ENCODE measurements at places on chromosomes 3 and 15.

DNA sequence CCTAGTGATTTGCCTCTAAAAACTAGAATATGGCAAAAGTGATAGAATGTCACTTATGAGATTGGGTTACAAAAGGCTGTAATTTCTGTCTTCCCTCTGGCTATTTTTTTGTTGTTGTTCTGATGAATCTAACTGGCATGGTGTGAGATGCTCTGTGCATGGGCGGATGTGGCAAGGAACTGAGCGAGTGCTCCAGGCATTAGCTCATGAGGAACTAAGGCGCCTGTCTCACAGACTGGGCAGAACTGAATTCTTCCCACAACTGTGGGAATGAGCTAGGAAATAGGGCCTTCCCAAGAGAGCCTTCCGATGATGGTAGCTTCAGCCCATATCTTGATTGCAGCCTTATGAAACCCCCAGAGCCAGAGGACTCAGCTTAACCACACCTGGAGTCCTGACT, 222.5 kb downstream of the NR2F2 start:
- DNase-seq: no peak

DNA sequence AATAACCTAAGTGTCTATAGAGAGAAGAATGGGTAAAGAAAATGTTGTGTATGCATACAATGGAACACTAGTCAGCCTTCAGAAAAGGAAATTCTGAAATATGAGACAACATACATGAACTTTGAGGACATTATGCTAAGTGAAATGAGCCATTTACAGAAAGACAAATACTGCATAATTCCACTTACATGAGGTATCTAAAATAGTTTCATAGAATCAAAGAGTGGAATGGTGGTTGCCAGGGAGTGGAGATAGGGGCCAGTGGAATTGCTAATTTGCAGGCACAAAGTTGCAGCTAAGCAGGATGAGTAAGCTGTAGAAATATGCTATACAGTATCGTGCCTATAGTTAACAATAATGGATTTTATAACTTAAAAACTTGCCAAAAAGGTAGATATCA, 779.6 kb upstream of the ARPP21 start:
- no peak for DNase-seq

- DNase-seq: no peak
These were observed 54.0 kb downstream of the TIPARP start for GRCh38 chr3:156728267-156728985.

- peak; percentile 65 for DNase-seq
These were observed 76.7 kb downstream of the BOC start for GRCh38 chr3:113287803-113288648.

GRCh38 chr15:99719096-99719541, 14.1 kb downstream of the LYSMD4 start:
- DNase-seq: no peak

DNA sequence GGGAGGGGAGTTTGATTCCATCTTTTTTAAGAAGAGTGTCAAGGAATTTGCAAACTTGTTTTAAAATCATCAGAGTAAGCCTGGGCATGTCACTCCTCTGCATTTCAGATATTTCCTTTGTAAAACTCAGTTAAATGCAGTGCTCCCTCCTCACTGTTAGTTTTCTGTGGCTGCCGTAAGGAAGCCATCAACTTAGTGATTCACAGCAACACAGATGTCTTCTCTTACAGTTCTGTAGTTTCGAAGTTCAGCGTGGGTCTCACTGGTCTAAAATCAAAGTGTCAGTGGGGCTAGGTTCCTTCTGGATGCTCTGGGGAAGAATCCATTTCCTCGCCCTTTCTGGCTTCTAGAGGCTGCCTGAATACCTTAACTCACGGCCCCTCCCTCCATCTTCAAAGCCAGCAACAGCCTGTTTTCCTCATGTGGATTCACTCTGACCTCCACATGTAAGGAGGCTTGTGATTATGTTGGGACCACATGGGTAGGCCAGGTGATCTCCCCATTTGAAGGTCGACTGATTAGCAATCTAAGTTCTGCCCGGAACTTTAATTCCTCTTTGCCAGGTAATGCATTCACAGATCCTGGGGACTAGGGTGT, 12.4 kb downstream of the ISG20 start:
- DNase-seq: no peak

DNA sequence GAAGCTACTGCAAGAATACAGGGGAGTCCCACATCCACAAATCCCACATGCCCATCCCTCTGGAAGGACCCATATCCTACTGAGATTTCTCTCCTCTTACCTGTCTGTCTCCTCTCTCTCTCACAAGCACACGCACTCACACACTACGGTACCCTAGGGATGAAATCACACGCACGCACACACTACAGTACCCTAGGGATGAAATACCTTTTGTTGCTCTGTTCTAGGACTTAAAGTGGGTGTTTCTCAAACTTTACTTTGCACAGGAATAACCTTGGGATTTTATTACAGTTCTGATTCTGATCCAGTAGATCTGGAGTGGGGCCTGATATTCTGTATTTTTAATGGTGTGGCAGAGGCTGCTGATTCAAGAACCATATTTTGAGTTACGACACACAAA, 622.2 kb upstream of the ZNF385D start:
- DNase-seq: no peak

- DNase-seq: no peak
These were observed 824.1 kb downstream of the FHIT start for GRCh38 chr3:60427109-60427508.

- DNase-seq: peak; percentile 82
These were observed 130.5 kb upstream of the EIF1B start for GRCh38 chr3:40179016-40179415.

- DNase-seq: peak; percentile 49
These were observed 14.4 kb upstream of the ANKRD28 start for GRCh38 chr3:15812183-15812582.

GRCh38 chr3:40602778-40603385, 78.1 kb downstream of the ZNF621 start:
- no peak for DNase-seq

GRCh38 chr3:147956615-147957014, 547.5 kb downstream of the ZIC1 start:
- DNase-seq: no peak

- DNase-seq: peak; percentile 3
These were observed 725.5 kb upstream of the ARRDC4 start for GRCh38 chr15:97234851-97235610.

GRCh38 chr3:128378631-128379347, 87.9 kb downstream of the DNAJB8 start:
- no peak for DNase-seq

- no peak for DNase-seq
These were observed 5.4 kb downstream of the MAPKBP1 start for GRCh38 chr15:41779662-41780157.

DNA sequence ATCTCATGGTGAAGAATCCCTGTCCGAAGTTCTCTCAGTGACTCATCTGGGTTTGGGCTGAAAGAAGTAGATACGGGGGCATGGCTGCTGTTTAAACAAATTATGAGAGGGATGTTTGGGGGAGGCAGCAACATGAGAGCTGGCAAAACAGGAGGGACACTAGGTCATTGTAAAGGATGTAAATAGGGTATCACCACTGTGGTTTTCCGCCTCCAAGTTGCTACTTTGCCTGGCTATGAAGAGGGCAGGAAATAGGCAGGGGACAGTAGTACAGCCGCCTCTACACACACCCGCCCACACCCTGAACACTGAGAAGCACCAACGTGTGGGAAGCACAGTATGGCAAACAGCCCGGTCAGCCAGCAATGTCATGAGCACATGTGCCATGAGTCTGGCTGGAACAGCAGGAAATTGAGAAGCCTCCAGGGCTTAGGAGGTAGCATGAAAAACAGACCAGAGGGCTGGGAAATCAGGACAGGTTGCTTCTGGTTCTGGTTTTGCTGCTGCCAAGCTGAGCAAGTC, 17.1 kb downstream of the HEXA start:
- no peak for DNase-seq

- DNase-seq: no peak
These were observed 33.1 kb downstream of the PRR20G start for GRCh38 chr3:127254730-127255129.

GRCh38 chr3:42037318-42037945, 53.7 kb upstream of the TRAK1 start:
- DNase-seq: no peak

DNA sequence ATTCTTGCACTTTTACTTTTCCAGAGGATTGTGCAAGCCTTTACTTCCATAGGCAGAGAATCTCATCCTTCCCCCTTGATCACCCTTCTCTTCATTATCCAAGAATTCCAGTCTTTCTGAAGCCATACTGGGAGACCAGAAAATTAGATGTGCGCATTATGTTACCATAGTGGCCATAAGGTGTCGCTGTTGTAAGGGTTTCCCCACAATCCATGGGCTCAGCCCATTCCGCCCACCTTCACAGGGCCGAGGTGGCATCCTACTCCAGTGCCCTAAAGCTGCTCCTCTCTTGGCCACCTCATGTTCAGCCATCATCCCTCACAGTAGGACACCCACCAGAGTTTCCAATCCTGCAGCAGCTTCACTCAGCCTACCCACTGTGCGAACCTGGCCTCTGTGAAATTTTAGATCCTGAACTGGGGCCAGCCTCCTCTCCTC, 35.0 kb downstream of the CTSH start:
- DNase-seq: no peak

DNA sequence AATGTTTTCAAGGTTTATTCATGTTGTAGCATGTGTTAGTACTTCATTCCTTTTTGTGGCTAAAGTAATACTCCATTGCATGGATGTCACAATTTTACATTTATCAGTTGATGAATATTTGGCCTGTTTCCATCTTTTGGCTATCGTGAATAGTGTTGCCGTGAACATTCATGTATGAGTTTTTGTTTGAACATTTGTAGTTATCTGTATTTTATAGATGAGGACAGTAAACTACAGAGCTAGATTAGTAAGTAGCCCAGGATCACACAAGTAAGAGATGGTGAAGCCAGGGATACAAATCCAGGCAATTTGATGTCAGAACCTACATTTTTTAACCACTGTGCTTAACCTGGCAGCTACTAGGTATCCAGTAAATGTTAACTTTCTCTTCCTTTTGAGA, 63.2 kb downstream of the ASTE1 start:
- DNase-seq: no peak

DNA sequence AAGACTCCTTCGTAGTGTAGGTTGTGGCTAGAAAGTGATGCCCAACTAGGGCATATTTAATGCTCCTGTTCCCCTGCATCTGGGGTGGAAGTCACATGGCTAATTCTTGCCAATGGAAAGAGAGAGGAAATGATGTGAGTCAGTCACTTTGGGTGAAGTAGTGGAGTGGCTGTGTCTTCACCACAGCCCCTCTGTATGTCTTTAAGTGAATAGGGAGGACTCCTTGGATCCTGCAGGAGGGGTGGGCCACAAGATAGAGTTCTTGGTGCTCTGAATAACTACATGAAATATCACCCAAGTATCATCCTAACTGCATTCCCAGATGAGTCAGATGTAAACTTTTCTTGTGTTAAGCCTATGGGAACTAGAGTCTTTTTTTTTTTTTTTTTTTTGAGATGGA, 17.8 kb upstream of the MB21D2 start:
- no peak for DNase-seq

GRCh38 chr3:152054315-152054714, 180.9 kb downstream of the SUCNR1 start:
- DNase-seq: no peak

GRCh38 chr3:185335799-185336198, 27.1 kb upstream of the MAP3K13 start:
- no peak for DNase-seq

- DNase-seq: no peak
These were observed 24.4 kb downstream of the NR2F2 start for GRCh38 chr15:96354731-96355567.

GRCh38 chr3:88480822-88481221, 331.1 kb downstream of the C3orf38 start:
- no peak for DNase-seq

- DNase-seq: no peak
These were observed 59.7 kb upstream of the GK5 start for GRCh38 chr3:142285083-142285517.

DNA sequence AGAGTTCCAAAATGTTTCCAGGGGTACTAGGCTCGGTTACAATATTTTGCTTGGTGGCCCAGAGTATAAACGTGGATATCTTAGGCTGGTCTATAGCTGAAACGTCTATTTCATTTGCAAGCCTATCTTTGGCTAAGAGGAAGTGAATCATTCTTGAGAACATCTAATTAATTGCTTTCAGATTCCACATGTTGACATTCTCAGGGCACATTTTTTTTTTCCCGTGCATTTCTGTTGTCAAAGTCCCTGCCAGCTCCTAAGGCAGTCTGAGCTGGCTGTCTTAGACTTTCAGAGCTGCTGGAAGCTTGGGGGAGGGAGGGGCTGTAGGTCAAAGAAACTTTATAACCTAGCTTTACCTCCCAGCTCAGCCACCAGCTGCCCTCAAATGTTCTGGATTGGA, 23.2 kb upstream of the LAMP3 start:
- DNase-seq: no peak

GRCh38 chr3:177005718-177006405, 191.4 kb downstream of the TBL1XR1 start:
- DNase-seq: no peak
